Stimulated activated CD8-positive, alpha-beta memory T cell treated with anti-CD3 and anti-CD28 coated beads, Interleukin-7, amount 100 ng/mL, for 24 hours (primary cell): ENCODE measurements at places on chromosomes 6 and 20.

- no peak for DNase-seq
These were observed 11.9 kb downstream of the C6orf52 start for GRCh38 chr6:10682355-10682988.

- DNase-seq = no peak
These were observed 85.5 kb upstream of the TENT5A start for GRCh38 chr6:81838031-81838430.

- no peak for DNase-seq
These were observed 82.3 kb upstream of the CD83 start for GRCh38 chr6:14035071-14035847.

- no peak for DNase-seq
These were observed 46.3 kb downstream of the CYP39A1 start for GRCh38 chr6:46606338-46606737.

GRCh38 chr20:8855315-8855714 lies 213.6 kb upstream of the PLCB4 start:
- no peak for DNase-seq

DNA sequence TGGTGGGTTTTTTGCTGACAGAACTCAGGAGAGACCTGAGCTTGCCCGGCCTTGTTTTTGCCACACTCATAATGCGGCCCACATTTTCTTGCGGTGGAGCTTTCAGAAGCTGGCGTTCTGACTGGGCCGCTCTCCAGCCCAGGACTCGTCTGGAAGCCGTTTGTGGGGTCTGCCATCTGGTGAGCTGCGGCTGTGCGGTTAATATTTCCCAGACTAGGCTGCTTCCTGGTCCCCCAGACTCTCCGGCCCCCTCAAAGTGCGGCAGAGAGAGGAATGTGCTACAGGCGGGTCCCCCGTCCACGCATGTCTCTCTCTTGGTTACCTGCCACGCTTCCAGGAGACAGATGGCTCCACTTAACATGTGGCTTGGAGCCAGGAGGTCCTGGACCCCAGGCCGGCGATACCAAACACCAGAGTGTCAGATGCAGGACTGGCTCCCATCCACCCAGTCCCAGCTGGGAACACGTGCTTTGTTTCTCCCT lies 128.9 kb upstream of the PMEPA1 start:
- no peak for DNase-seq

- DNase-seq = no peak
These were observed 41.4 kb downstream of the MAP3K7 start for GRCh38 chr6:90545448-90545847.
